ENCODE measurements at places on chromosomes 12 and 14.

DNA sequence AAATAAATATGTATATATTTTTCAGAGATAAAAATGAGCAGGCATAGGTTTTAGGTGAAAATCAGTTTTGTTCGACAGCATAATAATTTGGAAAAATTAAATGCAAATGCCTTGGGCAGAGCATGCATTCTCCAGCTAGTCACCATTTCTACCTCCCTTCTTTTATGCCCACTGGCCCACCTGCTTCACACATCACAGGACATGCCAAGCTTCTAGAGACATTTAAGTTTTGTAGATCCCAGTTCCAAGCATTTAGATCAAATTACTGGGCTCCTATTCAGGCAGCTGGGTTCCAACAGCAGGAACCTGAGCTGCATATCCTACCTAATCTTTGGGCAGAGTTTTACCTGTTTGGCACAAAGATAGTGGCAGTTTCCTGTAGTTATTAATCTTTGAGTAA is 67.6 kb upstream of the SLC38A4 start:
- DNase-seq = no peak

DNA sequence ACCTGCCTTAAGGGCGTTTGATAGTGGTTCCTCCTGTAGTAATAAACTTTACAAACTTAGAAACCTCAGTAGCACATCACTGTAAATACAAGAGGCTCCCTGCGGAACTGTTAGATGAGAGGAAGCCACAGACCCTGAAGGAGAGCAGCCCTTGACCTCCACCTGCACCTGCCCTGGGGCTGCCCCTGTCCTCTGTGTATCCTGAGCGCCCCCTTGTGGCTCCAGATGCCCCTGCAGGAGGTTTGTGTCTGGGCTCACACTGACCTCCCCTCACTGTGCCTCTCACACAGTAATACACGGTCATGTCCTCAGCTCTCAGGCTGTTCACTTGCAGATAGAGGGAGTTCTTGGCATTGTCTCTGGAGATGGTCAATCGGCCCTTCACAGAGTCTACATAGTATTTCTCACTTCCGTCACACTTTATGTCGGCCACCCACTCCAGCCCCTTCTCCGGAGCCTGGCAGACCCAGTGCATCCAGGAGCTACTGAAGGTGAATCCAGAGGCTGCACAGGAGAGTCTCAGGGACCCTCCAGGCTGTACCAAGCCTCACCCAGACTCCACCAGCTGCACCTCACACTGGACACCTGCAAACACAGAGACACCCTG is 1059.8 kb downstream of the TMEM121 start:
- no peak for DNase-seq

DNA sequence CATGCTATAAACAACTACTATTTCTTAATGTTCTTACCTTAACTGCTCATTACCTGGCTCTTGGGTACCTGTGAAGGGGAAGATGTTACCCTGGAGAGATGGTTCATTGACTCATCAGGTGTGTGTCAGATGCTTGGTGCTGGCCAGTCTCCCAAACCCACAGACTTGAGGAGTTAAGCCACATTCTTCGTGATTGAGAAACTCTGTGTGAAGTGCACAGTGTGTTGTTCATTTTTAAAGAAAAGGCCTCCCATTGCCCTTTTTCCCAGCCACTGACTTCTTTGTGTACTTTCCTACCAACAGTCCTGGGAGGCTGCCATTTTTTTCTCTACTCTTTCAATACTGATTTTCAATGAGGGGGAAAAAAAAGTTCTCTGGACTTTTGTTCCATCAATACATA is 3.2 kb downstream of the MGST1 start:
- peak; percentile 62 for DNase-seq

- DNase-seq = no peak
Measured at GRCh38 chr14:104228221-104228620, 89.8 kb downstream of the KIF26A start.

DNA sequence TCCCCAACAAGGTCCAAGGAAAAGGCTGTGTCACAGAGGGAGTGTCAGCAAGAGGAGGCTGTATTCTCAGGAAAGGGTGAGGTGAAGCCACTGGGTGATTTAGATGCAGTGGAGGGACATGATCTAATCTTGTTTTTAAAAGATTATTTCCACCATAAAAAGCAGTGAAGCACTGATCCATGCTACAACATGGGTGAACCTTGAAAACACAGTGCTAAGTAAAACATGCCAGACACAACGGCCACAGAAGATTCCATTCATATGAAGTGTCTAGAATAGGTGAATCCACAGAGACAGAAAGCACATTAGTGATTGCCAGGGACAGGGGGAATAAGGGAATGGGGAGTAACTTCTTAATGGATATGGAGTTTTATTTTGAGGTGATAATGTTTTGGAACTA is 12.8 kb downstream of the RITA1 start:
- DNase-seq = no peak

GRCh38 chr14:103313704-103314103 is 20.3 kb upstream of the EIF5 start:
- no peak for DNase-seq

- DNase-seq = no peak
Measured at GRCh38 chr12:121390856-121391255, 9.1 kb upstream of the RNF34 start.

- peak; percentile 34 for DNase-seq
Measured at GRCh38 chr12:88579601-88580050, 645 bp downstream of the KITLG start.

DNA sequence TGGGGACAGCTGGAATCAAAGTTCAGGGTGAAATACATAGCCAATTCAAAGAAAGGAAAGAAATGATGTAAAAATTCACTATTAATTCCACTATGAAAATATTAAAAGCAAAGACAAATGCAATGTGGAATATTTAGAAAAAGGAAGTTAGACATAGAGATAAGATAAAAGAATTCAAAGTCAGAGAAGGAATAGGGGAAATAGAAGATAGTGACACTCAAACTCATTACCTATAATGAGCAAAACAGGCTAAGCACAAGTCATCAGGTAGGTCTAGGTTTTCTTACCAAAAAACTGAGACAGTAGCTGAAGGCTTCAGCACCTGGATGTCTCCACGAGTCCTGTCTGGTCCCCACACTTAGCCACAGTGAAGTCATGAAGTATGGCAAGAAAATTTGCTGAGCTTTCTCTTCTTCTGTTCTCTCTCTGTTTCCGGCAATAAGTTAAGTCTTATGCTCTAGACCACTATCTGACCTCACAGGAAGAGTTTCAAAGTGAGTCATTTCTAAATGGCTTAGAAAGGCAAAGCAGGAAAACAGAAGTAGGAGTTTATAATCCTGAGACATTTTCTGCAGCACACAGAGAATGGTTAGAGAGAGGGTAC is at the start of gene C3AR1:
Gene C3AR1, minus strand, starts transcription at position 369 of the 604 bp plus-strand sequence. CDS start 6,174 bp downstream, outside the sequence.
- peak; percentile 58 for DNase-seq

- no peak for DNase-seq
Measured at GRCh38 chr14:49915085-49915484, 22.2 kb downstream of the ARF6 start.
